ENCODE measurements at places on chromosomes 5 and 9.

- DNase-seq: no peak
Observed at GRCh38 chr5:72859127-72859526, 42.7 kb downstream of the TNPO1 start.

DNA sequence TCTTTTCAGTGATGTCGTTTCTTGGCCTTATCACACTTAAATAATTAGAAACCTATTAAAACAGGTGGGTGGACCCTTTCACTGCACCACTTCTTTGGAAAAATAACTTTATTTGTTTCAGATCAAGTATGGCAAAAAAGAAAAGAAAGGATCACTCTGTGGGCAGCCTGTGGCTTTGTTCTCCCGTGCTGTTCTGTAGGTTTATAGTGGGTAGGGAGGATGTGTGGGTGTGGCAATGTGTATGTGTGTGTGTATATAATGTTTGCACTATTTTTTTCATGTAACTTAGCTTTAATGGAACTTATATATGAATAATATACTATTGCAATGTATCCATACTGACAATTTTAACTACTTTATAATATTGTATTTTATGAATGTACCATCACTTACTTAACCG is 85.9 kb downstream of the ACTBL2 start:
- DNase-seq: no peak

- peak; percentile 70 for DNase-seq
Observed at GRCh38 chr9:115456515-115456914, 338.6 kb upstream of the TNC start.

- DNase-seq: no peak
Observed at GRCh38 chr5:96506866-96507527, 73.9 kb upstream of the PCSK1 start.

DNA sequence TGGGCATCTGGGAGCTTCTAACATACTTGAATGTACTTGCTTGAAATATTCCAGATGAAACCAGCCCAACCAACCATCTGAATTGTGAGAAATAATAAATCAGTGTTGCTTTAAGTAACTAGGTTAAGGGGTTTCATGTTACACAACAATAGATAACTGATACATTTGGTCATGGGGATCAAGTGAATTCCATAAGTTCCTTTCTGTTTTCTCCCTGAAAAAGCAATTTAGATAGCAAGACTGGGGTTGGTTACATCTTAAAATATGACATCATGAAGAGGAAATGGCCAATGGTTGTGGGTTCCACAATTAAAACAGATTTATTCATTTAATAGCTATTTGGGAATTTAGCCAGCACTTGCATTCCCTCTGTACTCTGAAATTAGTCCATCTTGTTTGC is 559.7 kb downstream of the TLR4 start:
- no peak for DNase-seq

- no peak for DNase-seq
Observed at GRCh38 chr5:157845914-157846598, 12.9 kb downstream of the CLINT1 start.

DNA sequence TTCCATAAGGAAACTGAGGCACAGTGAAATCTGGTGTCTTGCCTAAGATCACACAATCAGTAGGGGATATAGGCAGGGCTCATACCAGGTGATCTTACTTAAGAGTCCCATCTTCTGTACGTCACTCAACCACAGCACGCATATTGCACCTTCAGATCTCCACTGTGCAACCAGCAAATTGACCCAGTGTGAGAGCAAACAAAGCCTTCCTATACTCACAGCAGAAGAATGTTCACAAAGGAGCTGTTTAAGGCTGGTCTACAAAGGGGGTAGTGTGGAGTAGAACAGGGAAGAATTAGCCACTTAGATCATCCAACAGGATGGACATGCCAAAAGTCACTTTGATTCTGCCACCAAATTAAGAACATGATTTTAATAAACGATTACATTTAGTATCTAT is 305.9 kb downstream of the SLIT3 start:
- no peak for DNase-seq

DNA sequence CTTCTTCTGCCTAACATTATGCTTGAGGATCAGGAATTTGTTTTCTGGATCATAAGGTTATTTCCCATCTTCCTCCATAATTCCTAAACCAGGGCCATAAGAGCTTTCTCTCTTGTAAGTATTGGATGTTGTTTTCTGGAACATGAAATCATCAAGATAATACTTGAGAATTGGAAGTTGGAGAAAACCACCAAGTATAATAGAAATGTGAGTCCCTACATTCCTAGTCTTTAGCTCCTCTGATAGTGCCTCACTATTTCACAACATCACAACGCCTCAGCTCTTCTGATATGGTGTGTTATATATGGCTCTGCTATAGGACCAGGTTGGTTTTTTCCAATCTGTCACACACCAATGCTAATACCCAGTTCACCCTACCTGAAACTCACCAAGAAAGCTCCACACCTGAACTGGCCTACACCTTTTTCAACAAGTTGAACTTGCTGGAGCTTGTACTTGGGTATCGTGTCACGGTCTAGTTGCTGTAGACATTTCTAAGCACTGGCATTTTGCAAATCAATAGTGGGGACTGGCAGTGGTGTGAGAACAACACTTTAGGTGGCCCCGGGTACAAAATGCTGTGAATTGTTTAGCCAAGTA is 141.1 kb downstream of the ACTBL2 start:
- DNase-seq: no peak

DNA sequence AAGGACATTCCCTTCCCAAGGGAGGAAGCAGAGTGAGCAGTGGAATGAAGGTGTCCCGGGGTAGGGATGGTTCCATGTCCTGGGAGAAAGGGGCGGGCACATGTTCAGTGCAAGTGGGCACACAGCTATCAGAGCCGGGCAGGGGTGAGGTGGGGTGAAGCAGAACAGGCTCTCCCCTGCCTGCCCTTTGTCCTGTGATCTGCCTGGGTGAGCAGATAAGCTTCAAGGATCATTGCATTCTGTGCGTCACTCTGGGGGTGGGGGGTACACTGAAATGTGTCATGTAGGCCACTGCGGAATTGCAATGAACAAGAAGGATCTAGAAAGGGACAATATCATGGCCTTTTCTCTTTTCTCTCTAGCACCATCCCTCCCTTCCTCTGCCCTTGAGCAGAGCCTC is 61.7 kb upstream of the SHB start:
- no peak for DNase-seq

DNA sequence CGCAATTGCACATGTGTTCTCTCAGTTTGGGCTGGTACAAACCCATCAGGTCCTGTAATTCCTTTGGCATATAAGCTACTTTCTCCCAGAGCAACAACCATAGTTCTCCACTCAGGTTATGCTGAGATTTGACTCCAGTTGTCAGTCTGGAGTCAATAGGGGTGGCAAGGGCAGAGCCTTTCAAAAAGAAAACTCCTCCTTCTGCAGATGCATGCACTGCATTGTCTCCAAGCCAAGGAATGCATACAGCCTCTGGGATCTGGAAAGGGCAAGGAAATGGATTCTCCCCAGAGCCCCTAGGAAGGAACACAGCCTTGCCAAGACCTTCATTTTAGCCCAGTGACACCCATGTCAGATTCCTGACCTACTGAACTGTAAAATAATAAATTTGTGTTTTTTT is 31.0 kb upstream of the GZMA start:
- no peak for DNase-seq

GRCh38 chr9:86452201-86452828 is 98.1 kb upstream of the TUT7 start:
- no peak for DNase-seq
